ENCODE measurements at places on chromosomes 7 and 10. TPM values are rescaled to one million over a fixed set of nuclear protein-coding genes. Genes with fewer than 3 reads are reported as not detected.

- no peak for DNase-seq
Observed at GRCh38 chr7:17044396-17044795, 162.6 kb upstream of the AGR3 start.

GRM3 gene
- 1.9 TPM for total RNA-seq

OR2A5 gene
- not detected for total RNA-seq

TYW1B gene
- 2.8 TPM for total RNA-seq

- peak; percentile 5 for DNase-seq
Observed at GRCh38 chr7:116438267-116438666, 61.3 kb upstream of the CAV2 start.

VWA2 gene
- 2.0 TPM for total RNA-seq

DNA sequence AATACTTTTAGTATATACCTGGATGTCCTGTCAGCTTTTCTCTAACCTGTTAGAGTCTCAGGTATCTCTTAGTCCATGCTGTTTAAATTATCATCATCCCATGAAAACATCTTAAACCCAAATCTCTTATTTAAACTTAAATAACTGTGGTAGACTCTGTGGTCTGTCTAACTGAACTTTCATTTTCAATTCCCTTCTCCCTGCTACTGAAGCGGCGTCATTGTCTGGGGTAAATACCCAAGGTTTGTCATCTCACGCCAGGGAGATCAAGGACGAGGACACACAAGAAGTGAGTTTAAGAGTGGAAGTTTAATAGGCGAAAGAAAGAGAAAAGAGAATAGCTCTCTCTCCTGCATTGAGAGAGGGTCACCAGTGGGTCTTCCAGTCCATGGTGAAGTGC is 804.4 kb upstream of the CELF2 start:
- no peak for DNase-seq

DNA sequence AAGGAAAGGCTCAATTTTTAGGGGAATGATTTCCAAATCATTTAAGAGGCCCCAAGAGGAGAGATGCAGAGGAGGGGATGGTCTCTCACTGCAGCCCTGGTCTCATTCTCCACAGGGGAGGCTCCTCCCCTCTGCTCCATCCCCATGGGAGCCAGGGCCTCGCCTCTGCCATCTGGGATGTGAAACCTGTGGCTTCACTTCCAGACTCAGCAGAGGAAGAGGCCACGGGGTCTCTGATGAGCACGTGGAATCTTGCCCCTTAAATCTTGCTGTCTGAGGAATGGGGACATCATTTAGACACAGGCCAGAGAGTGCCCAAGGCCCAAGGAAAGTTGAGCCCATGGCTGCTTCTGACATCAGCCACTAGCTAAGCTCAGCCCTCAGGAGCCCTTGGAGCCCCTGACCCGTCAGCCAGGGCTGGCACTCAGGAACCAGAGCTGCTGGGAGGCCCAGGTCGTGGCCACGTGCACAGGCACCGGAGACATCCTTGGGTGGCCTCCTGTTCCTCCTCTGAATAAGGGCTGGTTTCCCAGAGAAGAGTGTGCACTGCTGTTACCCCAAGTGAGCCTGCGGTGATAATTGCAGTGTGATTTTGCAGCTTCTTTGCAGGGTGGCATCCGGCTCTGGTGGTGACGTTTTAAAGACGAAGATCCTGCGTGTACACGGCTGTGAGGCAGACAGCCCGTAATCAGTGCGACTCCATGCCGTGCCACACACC is 50.5 kb downstream of the VIPR2 start:
- no peak for DNase-seq

GRCh38 chr10:121947343-121948330 is 19.8 kb upstream of the ATE1 start:
- no peak for DNase-seq

DNA sequence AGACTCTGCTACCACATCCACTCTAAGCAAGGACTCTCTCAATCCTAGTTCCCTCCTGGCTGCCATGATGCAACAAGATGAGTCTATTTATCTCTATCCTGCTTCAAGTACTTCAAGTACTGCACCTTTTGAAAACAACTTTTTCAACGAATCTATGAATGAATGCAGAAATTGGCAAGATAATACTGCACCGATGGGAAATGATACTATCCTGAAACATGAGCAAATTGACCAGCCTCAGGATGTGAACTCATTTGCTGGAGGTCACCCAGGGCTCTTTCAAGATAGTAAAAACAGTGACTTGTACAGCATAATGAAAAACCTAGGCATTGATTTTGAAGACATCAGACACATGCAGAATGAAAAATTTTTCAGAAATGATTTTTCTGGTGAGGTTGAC is 40.7 kb downstream of the AHR start:
- DNase-seq = no peak

ZNF425 gene
- total RNA-seq = 5.0 TPM

- DNase-seq = peak; percentile 63
Observed at GRCh38 chr7:87709258-87709657, 81.1 kb downstream of the RUNDC3B start.

HACD1 gene
- total RNA-seq = 34.1 TPM

DNA sequence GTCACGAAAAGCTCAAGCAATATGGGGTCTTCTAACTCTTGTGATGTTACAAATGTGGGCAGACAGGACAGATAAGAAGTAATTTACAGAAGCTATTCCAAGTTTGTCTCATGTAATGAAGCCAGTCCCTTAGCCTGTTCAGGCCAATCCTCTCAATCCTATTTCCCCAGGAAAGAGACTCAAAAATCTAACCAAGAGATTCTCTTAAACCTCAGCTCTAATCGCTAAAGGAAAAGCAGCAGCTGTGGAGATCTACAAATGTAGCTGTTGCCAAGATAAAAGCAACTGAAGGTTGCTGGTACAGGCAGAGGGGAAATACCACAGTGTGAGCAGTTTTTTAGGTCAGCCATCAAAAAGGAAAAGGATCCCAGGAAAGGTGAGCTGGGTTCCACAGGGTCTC is 39.3 kb downstream of the ANK3 start:
- DNase-seq = no peak

VWDE gene
- 35.3 TPM for total RNA-seq

- peak; percentile 46 for DNase-seq
Observed at GRCh38 chr10:24483701-24484100, 240.0 kb downstream of the ARHGAP21 start.

- DNase-seq = no peak
Observed at GRCh38 chr10:103125323-103126267, 67.5 kb downstream of the NT5C2 start.

DNA sequence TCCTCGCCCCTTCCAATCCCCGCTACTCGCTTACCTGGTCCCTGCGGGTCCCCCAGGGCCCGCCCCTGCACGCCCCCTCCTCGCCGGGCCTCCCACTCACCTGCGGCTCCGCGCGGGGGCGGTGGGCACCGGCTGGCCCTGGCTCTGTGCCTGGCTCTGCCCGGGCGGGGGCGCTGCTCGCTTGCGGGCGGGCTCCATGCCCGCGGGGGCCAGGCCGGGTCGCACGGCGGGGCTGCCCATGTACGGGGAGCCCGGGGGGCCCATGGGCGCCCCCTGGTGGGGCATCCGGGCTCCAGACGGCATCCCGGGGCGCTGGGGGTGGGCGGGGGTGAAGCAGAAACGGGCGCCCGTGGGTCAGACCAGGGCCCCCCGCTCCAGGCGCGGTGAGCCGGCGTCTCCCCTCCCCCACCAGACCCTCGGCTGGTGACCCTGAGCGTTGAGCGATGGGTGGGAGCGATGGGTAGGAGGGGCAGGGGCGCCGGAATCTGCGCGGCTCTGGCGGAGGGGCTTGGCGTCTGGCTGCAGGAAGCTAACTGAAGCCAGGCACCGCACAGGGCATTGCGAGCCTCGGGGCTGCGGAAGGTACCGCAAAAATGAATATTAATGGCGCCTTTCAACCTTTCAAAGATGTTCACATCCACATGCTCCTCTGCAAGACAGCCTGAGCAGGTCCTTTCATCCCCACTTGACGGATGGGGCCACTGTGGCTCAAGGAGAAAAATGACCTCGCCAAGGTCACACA is 3.0 kb downstream of the SMARCD3 start:
- peak; percentile 62 for DNase-seq

RARRES2 gene
- total RNA-seq = 169 TPM

HOXA3 gene
- not detected for total RNA-seq

DNA sequence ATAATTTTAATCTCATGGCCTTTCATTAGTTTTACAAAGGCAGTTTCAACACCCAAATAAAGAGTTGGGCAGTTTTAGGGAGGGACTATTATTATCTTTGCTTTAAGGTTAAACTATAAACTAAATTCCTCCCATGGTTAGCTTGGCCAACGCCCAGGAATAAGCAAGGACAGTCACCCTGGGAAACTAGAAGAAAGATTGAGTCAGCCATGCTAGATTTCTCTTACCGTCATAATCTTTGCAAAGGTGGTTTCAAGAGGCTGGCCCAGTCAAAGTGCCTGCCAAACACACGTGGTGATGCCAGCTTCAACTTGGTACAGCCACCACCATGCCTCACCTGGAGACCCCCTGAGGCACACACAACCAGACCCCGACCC is 317.4 kb upstream of the SP8 start:
- DNase-seq = no peak

- DNase-seq = no peak
Observed at GRCh38 chr7:140570120-140570519, 70.5 kb downstream of the DENND2A start.

GRCh38 chr7:95772771-95773581 is 622 bp downstream of the DYNC1I1 start:
- DNase-seq = peak; percentile 54

PLAC9 gene
- 0.89 TPM for total RNA-seq

GRCh38 chr10:107814865-107815487 is 650.5 kb upstream of the SORCS1 start:
- peak; percentile 86 for DNase-seq

GRCh38 chr10:31709028-31709427 is 219.6 kb downstream of the ARHGAP12 start:
- DNase-seq = no peak

- DNase-seq = no peak
Observed at GRCh38 chr10:114642729-114643128, 15.3 kb downstream of the ABLIM1 start.

SRRT gene
- 113 TPM for total RNA-seq

PGAM1 gene
- 870 TPM for total RNA-seq

GRCh38 chr7:122550545-122550944 is 148.4 kb downstream of the RNF133 start:
- peak; percentile 23 for DNase-seq

WAC gene
- 116 TPM for total RNA-seq

DNA sequence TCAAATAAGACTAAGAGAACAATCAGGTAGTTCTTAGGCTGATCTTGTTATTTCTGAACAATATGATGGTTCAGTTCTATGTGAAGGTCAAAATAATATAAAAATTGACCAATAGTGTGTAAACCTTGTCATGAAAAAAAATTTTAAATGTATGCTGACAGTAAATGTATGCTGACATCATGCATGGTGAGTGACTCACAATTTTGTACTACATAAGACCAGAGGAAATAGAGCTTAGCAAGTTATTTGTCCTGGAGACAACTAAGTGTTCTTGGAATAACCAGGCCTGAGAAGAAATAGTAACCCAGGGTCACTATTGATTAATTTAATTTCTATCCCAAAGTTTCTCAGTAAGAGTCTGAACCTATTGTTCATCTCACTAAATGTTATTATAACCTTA is 182.2 kb upstream of the PCDH15 start:
- DNase-seq = no peak

SFR1 gene
- total RNA-seq = 8.3 TPM

- DNase-seq = peak; percentile 9
Observed at GRCh38 chr7:32059289-32060011, 10.8 kb downstream of the PDE1C start.

DNA sequence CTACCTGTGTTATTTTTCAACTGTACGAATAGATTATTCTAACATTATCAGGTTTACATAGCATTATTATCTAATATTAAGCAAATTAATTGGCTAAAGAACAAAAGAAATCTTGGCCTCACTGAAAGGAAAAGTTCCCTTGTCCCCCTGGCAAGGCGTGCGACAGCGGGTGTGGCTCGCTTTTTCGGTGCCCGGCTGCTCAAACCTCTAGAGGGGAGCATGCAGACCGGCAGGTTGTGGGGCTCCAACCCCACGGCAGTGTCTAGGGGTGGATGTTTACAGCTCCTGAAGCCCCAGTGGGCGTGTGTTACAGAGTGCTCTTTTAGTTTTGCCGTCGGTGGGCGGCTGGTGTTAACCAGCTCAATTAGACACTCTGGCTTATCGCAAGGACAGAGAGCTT is 456.4 kb downstream of the TNS3 start:
- no peak for DNase-seq

GRCh38 chr10:43308515-43308914 is 41.6 kb upstream of the RASGEF1A start:
- DNase-seq = no peak

INMT gene
- total RNA-seq = 0.19 TPM

Data from GM23338 (cell line).